Heart left ventricle (tissue), 16 donors: ENCODE measurements at places on chromosomes 5 and 9. TPM values are rescaled to one million over a fixed set of nuclear protein-coding genes. Genes with fewer than 3 reads are reported as not detected.

The GPRIN1 gene
- 0.70 TPM for total RNA-seq

The CDKN2B-AS1 gene
- 0.54 TPM for total RNA-seq

The CDH9 gene
- not detected for total RNA-seq

The GLDC gene
- not detected for total RNA-seq

The ANKDD1B gene
- not detected for total RNA-seq

The CCL27 gene
- total RNA-seq = not detected

The TRIM36 gene
- total RNA-seq = 0.68 TPM

- H3K36me3 ChIP-seq = peaks cover 76% of the 10 kb centered on the region
- DNase-seq = no peak
- H3K4me3 ChIP-seq = no peak overlapping the region
- H3K27me3 ChIP-seq = no peaks in the 10 kb centered on the region
These were observed 20.8 kb downstream of the CKMT2 start for GRCh38 chr5:81253875-81254274.

DNA sequence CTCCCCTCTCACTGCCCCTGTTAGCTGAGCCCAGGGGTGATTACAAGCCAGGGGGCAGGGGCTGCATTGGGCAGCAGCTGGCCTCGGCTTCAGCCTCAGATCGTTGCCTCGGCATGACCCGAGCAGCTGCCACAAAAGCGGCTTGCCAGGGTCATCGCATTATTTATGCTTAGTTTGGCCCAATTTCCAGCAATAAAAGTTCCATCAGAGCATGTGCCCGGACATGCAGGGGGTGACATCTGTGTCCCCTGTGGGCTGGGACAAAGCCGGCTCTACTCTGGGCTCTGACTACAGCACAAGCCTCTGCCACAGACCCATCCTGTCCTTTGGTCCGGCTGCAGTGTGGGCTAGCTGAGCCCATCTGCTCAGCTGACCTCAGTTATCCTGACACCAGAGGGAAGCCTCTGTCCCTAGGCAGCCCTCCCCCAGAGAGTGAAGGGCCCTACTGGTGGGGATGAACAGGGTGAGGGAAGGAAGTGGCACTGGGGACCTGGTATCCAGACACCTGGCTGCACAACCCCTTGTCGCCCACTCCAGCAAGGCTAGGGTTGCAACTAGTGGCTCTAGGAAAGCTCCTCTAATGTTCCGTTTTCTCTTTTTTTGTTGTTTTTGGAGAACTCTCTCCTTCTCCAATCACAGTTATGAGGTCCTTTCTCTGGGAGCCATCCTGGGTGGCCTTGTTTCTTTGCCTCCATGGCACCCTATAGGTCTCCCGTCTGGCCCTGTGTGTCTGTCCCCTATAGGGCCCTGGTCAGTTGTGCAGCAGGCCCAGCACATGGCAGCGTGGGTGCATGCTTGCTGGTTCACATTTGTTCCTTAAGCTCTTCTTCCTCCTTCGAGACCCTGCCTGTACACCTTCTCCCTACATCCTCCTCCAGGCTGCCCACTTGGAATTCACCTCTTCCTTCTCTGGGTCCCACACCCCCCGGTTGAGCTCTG is 13.3 kb upstream of the GADD45G start:
- no peaks in the 10 kb centered on the region for H3K4me1 ChIP-seq
- no peaks in the 10 kb centered on the region for H3K36me3 ChIP-seq
- no peak for DNase-seq
- no peak overlapping the region for H3K27ac ChIP-seq
- H3K4me3 ChIP-seq = no peak overlapping the region

DNA sequence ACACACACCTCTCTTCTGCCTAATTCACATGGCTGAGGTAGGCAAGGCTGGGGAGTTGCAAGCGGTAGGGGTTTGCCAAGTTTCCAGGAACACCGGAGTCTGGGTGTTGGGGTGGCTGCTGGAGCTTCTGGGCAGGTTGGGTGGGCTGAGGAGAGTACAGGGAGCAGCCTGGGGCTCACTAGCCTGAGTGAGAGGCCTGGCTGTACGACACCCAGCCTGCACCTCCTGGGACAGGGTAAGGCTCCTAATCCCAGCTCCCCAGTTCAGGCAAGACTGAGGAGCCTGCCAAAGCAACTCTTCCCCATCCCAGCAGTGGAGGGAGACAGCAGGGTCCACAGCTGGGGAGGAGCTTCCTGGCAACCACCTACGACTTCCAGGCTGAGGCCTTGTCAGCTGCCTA is 8.0 kb downstream of the SPAAR start:
- H3K4me1 ChIP-seq = peaks cover 65% of the 10 kb centered on the region
- H3K4me3 ChIP-seq = no peak overlapping the region
- no peaks in the 10 kb centered on the region for H3K36me3 ChIP-seq
- DNase-seq = no peak
- no peaks in the 10 kb centered on the region for H3K27me3 ChIP-seq

DNA sequence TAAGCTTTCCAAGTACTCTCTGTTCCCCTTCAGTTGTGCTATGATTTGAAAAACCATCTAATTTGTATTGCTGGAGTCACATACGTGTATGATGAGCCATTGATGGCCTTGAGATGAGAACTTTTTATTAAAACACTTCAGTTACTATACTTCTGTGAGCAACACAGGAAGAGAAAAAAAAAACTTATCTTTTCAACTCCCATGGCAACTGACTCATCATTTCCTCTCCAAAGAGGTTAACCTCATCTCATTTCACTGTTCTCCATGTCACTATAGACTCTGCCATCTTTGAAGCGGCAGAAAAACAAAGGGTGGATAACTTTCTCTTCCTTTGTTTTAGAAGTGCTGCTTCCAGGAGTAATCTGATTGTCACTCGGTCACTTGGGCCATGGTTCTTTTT is 104.3 kb upstream of the PCSK1 start:
- H3K4me3 ChIP-seq = no peak overlapping the region
- no peaks in the 10 kb centered on the region for H3K27me3 ChIP-seq
- no peak for DNase-seq
- H3K4me1 ChIP-seq = no peaks in the 10 kb centered on the region
- H3K36me3 ChIP-seq = no peaks in the 10 kb centered on the region

- peak overlapping the region; percentile 30 for H3K4me3 ChIP-seq
- H3K4me1 ChIP-seq = peaks cover 9% of the 10 kb centered on the region
- peaks cover 17% of the 10 kb centered on the region for H3K27me3 ChIP-seq
These were observed 4.8 kb upstream of the ST6GALNAC4 start for GRCh38 chr9:127921557-127922120.

DNA sequence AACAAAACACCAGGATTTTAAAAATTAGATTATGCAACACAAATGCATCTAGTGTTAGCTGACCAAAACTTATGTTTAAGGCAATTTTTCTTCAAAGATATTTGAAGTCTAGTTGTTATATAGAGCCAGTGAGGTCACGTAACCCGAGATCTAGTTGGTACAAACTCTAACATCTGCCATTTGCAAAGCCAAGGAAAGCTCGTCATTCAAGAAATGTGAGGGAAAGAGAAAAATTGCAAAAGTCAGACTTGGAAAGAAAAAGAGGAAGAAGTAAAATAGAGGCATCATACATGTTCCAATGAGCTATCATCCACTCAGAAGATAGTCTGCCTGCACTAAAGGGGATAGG is 293.4 kb upstream of the PUM3 start:
- no peak overlapping the region for H3K27ac ChIP-seq
- no peaks in the 10 kb centered on the region for H3K4me1 ChIP-seq
- no peaks in the 10 kb centered on the region for H3K36me3 ChIP-seq
- H3K4me3 ChIP-seq = no peak overlapping the region
- no peaks in the 10 kb centered on the region for H3K27me3 ChIP-seq

GRCh38 chr5:79653843-79654242 is 35.8 kb upstream of the CMYA5 start:
- H3K4me3 ChIP-seq = no peak overlapping the region
- no peak for DNase-seq
- H3K27ac ChIP-seq = no peak overlapping the region
- peaks cover 18% of the 10 kb centered on the region for H3K36me3 ChIP-seq
- no peaks in the 10 kb centered on the region for H3K27me3 ChIP-seq

- H3K27me3 ChIP-seq = no peaks in the 10 kb centered on the region
- H3K27ac ChIP-seq = no peak overlapping the region
- DNase-seq = no peak
- no peaks in the 10 kb centered on the region for H3K4me1 ChIP-seq
- no peaks in the 10 kb centered on the region for H3K36me3 ChIP-seq
These were observed 230.8 kb downstream of the AGTPBP1 start for GRCh38 chr9:85510830-85511504.

- DNase-seq = no peak
- H3K4me1 ChIP-seq = no peaks in the 10 kb centered on the region
- H3K27me3 ChIP-seq = no peaks in the 10 kb centered on the region
These were observed 10.6 kb downstream of the HMCN2 start for GRCh38 chr9:130276121-130276520.

- no peaks in the 10 kb centered on the region for H3K27me3 ChIP-seq
- no peak overlapping the region for H3K4me3 ChIP-seq
- H3K36me3 ChIP-seq = no peaks in the 10 kb centered on the region
- no peak for DNase-seq
- H3K27ac ChIP-seq = no peak overlapping the region
These were observed 298.8 kb downstream of the NR2F1-AS1 start for GRCh38 chr5:93281980-93282772.

DNA sequence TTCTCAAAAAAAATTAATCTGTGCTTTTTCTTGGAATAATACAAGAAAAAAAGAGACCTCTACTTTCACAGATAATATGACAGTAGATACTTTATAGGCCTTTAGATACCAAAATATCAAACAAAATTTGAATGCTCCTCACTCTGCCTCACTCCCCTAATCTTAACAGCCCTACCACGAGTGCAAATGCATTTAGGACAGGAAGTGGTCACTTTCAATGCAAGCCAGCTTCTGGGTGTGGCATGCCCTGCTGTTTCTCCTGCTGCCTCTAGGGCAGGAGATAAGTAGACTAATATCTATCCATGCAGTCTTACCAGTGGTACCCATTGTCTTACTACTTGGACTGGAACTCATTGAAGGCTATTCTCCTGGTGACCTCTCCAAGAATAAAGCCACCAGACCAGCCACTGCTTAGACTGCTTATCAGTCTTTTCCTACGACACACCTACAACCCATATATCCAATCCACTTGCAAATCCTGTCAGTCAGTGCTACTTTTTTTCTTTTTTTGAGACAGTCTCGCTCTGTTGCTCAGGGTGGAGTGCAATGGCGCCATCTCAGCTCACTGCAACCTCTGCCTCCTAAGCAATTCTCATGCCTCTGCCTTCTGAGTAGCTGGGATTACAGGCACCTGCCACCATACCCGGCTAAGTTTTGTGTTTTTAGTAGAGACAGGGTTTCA is 23.0 kb downstream of the FRRS1L start:
- no peaks in the 10 kb centered on the region for H3K4me1 ChIP-seq
- DNase-seq = no peak
- no peaks in the 10 kb centered on the region for H3K36me3 ChIP-seq
- H3K27me3 ChIP-seq = no peaks in the 10 kb centered on the region
- H3K4me3 ChIP-seq = no peak overlapping the region

GRCh38 chr5:116361979-116362577 is 212.5 kb downstream of the SEMA6A start:
- no peaks in the 10 kb centered on the region for H3K36me3 ChIP-seq
- no peak for DNase-seq
- no peaks in the 10 kb centered on the region for H3K27me3 ChIP-seq
- no peak overlapping the region for H3K27ac ChIP-seq

DNA sequence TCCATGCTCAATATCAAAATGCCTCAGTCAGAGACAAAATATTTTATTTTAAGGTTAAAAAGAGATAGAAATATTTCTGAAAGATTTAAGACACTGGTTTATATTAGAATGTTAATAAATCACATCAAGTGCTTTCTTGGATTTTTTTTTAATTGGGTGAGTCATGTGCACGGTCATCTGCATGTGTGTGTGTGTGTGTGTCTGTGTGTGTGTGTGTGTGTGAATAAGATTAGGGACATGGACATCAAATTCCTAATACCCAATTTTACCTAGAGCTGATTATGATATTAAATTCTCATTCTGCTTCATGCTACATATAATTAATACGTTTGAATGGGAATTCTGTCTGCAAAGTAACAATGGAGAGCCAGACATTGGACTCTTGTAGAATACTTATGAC is 122.9 kb downstream of the BASP1 start:
- no peaks in the 10 kb centered on the region for H3K36me3 ChIP-seq
- H3K27ac ChIP-seq = no peak overlapping the region
- H3K27me3 ChIP-seq = no peaks in the 10 kb centered on the region
- DNase-seq = no peak

DNA sequence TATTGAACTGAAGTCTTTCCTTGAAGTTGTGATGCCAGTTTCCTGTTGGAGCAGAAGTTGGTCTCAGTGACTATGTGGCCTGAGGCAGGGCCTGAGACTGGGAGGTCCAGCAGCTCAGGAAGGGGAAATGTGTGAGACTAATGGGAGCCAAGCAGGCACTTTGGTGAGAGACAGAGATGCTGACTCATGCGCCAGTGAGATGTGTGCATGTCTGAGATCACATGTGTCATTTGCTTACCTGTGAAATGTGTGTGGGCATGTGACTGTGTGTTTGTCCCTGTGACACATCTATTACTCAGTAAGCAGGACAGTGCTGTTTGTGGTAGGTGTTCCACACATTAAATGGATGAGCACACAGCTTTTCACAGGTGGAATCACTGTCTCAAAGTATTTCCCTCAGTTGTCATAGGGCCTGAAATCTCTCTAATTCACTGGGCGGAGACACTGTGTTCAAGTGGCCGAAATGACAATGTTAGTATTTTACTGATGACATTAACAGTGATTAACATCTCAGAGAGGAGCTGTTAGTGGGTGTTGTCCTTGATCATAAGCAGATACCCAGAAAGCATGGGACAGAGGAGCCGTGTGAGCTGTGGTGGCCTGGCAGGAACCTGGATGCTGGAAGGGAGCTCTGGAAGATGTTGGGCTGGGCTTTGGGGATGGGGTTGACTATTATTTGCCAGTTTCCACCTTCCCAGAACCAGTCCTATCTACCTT is 7.4 kb downstream of the NPR2 start:
- no peaks in the 10 kb centered on the region for H3K27me3 ChIP-seq
- no peak for DNase-seq
- H3K4me1 ChIP-seq = peaks cover 15% of the 10 kb centered on the region

DNA sequence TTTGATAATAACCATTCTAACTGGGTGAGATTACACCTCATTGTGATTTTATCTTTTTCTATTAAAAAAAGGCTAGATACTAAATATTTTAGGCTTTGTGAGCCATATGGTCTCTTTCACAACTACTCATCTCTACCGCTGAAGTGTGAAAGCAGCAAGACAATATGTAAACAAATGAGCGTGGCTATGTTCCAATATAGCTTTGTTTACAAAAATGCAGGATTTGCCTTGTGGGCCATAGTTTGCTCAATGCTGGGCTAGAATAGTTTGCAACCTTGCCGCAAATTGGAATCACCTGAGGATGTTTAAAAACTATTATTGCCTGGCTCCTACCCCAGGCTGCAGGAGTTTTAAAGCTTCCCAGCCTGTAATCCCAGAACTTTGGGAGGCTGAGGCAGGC is 10.2 kb upstream of the GPR150 start:
- no peak overlapping the region for H3K27ac ChIP-seq
- DNase-seq = no peak
- H3K27me3 ChIP-seq = no peaks in the 10 kb centered on the region
- H3K4me1 ChIP-seq = no peaks in the 10 kb centered on the region

DNA sequence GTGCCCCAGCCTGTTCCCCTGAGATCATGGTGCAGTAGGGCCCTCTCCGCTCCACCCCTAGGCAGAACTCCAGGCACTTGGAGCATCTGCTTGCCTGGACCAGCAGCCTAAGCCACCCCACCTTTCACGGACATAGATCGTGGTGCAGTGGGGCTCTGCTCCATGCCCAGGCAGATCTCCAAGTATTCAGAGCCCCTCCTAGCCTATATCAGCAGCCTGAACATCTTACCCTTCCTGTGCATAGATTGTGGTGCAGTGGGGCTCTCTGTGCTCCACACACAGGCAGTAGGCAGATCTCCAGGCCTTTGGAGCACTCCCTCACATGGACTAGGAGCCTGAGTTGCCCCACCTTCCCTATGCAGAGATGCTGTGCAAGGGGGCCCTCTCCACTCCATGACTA is 103.0 kb downstream of the GLIS3 start:
- no peak overlapping the region for H3K4me3 ChIP-seq
- H3K4me1 ChIP-seq = no peaks in the 10 kb centered on the region
- no peak overlapping the region for H3K27ac ChIP-seq
- DNase-seq = no peak
